Left renal cortex interstitium (tissue), 4 donors: ENCODE measurements at places on chromosomes 12 and 14. TPM values are rescaled to one million over a fixed set of nuclear protein-coding genes. Genes with fewer than 3 reads are reported as not detected.

Gene NFE2
- 4.5 TPM for polyA plus RNA-seq

Gene LRRC10
- not detected for polyA plus RNA-seq

Gene SYCP3
- 0.07 TPM for polyA plus RNA-seq

Gene SERPINA10
- polyA plus RNA-seq, result 0.06 TPM

Gene PCED1B
- polyA plus RNA-seq, result 4.4 TPM

Gene RERG
- polyA plus RNA-seq, result 34.0 TPM

Gene ACYP1
- 27.0 TPM for polyA plus RNA-seq

Gene ANO4
- 2.0 TPM for polyA plus RNA-seq

Gene PPP4R4
- polyA plus RNA-seq, result 0.27 TPM

Gene RGS6
- polyA plus RNA-seq, result 1.1 TPM

Gene IFNG-AS1
- polyA plus RNA-seq, result not detected

Gene RD3L
- polyA plus RNA-seq, result not detected
